ENCODE measurements at places on chromosomes 6 and 20.

DNA sequence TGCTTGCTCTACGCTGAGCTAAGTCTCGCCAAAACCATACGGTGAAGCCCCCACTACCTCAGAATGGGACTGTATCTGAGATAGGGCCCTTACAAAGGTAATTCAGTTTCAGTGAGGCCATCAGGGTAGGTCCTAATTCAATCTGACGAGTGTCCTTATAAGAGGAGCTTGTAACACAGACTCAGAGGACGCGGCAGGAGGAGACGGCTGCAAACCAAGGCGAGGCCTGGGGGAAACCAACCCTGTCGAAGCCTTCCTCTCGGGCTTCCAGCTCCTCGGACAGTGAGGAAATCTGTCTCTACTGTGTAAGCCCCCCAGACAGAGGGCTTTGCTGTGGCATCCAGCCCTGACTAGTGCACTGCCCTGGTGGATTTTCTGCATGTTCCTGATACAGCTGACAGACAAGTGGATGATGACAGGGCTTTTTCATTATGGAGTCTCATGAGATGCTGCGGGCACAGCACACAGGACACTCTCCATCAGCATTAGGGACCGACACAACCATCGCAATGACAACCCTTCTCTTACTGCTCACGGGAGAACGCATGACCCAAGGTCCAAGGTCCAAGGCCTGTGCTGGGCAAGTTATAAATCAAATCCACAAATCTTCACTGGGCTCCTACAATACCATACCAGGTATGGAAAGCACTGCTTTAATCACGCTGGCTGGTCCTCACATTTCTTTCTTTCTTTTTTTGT, 48.2 kb downstream of the SSR1 start:
- DNase-seq, result no peak

- DNase-seq, result no peak
Measured at GRCh38 chr20:37505263-37506151, 15.5 kb upstream of the NNAT start.

DNA sequence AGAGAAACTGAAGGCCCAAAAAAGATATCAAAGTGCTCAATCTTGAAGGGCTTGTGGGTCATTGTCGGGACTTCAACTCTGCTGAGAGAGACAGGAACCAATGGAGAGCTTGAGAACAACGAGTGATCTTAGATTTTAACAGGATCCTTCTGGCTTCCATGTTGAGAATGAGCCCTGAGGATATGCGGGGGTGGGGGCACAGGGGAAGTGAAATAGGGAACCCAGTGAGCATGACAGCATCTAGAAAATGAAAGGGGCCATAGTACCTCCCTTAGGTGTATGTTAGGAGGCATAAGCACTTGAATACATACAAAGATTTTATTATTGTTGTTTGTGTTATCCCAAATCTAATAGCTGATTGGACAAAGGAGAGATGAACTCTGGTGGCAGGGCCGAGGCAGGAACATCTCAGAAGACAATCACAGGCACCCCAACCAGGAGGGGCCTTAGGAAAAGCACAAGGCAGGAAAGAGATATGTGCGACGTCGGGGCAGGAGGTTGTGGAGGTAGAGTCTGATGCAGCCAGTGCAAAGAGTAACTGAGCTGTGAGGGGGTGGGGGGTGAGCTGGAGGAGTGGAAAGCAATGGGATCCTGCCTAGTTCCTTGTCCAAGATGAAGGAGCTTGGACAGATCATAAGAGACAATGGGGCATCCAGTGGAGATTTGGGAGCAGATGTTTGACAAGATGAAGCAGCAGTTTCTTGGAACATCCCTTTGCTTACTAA, 10.4 kb downstream of the TGM6 start:
- no peak for DNase-seq

GRCh38 chr6:32460528-32460927, 20.8 kb downstream of the HLA-DRA start:
- no peak for DNase-seq

GRCh38 chr20:52118016-52118623, 73.5 kb downstream of the ZFP64 start:
- DNase-seq, result no peak

- DNase-seq, result no peak
Measured at GRCh38 chr20:45176526-45177267, 2.0 kb downstream of the PI3 start.

DNA sequence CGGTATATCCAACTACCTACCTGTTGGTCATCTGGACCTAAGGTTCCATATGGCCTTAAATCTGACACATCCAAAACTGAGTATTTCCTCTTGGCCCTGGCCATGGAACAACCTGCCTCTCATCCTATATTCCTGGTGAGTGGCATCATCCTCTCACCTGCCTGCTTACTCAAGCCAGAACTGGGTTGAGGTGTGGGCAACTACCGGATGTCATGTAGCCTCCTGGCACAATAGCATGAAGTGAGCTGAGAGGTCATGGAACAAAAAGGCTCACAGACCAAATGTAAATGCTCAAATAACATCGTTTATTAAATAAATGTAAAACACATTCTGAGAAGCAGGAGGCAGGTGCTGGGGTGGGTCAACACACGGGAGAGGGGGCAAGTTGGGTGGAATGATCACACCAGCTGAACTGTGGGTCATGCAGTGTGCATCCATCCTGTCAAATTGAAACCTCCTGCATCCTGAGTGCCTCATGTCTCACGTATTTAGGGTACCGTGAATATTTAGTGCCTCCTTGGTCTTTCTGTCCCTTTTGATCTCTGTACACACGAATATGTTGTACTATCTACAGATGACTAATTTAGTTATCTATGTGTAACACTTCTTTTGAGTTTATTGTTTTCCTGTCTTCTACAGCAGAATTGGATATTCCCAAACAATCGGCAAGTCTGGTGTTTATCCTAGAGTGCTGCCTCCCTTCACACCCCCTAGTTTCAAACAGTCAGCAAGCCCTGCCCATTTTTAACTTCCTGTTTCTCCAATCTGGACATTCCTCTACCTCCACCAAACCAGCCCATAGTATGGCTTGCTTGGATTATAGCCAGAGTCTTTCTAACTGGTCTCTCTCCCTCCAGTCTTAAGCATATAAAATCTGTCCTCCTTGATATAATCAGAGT, 7.9 kb upstream of the POU5F1 start:
- DNase-seq, result no peak

Data from NCI-H187 treated with DMSO at 0.1 percent for 48 hours (cell line).